ENCODE measurements at places on chromosomes 6 and 20.

- DNase-seq = no peak
Measured at GRCh38 chr6:79869184-79869583, 78.2 kb downstream of the ELOVL4 start.

- DNase-seq = no peak
Measured at GRCh38 chr6:42530296-42530695, 33.5 kb upstream of the UBR2 start.

- DNase-seq = no peak
Measured at GRCh38 chr6:81075974-81076373, 676.5 kb downstream of the TENT5A start.

DNA sequence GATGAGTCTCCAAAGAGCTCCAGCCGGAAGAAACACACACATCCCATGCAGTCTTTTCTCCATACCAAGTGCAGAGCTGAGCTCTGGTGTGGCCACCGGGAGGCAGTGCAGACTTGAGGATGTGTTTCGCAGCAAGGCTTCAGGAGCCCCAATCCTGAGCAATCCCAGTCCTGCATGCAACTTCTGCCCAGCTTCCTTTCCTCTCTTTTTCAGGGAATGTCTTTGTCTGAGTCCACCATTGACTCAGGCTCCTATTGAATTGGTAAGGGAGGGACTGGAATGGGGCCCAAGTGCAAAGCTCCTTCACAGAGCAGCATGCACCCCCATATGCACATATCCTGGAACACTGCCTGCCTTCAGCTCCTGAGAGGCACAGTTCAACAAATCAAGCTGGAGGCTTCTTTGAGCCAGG, 50.5 kb upstream of the ASIP start:
- DNase-seq = no peak

DNA sequence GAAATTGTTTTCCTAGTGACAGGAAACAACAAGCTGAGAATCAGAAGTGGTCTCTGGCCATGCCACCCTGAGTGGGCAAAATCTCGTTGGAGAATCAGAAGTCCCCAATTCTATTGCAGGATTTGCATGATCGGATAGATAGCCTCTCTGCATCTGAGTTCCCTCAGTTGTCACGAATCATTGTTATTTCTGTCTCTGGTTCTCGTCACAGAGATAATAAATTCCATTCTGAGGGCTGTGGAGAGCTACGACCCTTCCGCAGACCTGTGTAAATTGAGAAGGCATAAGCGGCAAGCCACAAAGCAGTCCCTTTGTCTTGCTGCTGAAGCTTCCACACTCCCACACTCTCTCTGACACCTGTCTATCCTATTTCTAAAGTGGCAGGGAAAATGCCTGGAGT, 102.4 kb upstream of the CNR1 start:
- no peak for DNase-seq

- DNase-seq = no peak
Measured at GRCh38 chr6:159252955-159253508, 83.8 kb downstream of the FNDC1 start.

DNA sequence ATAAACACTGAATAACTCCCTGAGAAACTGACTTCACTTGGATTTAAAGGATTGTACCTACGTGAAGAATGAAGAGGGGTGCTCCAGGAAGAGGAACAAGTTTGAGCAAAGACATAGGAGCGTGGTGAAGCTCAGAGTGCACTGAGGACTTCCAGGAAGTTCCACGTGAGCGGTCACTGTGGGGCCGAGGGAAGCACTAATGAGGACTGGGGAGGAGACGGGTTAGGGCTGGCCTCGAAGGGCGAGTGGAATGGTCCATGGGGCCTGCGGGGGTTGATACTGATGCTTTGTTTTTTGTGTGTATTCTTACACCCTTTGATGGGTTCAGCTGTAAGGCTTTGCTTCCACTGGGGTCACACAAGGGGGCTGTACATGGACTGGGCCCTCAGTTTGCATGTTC, 91.9 kb downstream of the CDH4 start:
- no peak for DNase-seq

DNA sequence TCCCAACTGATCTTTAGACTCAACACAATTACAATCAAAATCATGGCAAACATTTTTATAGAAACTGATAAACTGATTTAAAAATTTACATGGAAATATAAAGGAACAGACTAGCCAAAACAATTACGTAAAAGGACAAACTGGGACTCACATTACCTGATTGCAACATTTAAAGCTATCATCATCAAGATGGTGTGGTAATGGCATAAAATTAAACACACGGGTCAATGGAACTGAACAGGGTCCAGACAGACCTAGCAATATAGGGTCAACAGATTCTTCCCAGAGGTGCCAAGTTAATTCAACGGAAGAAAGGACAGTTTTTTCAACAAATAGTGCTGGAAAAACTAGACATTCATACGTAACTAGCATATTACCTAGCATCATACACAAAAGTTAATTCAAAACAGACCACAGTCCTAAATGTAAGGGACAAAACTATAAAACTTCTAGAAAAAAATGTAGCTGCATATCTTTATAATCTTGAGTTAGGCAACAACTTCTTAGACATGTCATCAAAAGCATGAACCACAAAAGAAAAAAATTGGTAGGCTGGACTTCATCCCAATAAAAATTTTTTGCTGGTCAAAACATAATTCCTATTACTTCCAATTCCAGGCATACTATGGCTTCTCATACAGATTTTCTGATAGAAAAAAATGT, 147.4 kb upstream of the BEND6 start:
- no peak for DNase-seq

- DNase-seq = no peak
Measured at GRCh38 chr6:109197061-109197460, 101.8 kb downstream of the CEP57L1 start.

- DNase-seq = no peak
Measured at GRCh38 chr20:1893721-1894470, 1.3 kb upstream of the SIRPA start.

DNA sequence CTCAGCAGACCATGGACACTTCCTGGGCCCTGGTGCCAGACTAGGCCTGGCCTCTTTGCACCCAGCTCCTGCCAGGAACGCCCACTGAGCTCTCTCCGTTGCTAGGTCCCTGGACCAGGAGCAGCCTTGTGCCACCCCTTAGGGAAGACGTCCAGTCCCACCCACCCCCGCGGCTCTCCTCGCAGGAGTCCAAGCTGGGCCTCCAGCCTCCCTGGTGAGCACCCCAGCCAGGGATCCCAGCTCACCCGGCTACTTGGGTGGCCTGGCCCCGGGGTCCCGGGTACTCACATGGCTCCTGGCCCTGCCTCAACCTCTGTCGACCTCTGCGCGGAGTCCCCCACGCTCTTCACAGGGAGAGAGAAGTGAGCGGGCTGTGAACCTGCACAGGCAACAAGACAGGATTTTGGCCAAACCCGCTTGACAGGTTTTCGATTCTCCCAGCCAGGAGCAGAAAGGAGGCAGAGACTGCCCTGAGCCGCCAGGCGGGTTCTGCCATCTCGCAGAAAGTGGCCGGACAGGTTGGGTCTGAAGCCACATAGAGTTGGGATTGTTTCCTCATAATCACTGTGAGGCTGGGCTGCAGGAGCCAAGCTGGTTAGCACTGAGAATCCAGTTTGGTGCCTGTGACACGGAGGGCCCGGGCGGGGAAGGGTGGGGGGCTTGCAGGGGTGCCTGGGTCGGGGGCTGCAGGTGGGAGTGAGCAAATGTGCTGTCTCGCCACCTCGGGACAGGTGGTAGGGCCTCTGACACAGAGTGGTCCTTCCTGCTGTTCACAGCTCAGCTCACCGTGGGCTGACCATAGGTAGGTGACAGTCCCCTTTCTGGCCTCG, at the start of gene RBBP8NL:
TSS of gene RBBP8NL (minus strand) at position 368 of the 830 bp plus-strand sequence. CDS start 7,892 bp downstream, outside the sequence.
- no peak for DNase-seq

DNA sequence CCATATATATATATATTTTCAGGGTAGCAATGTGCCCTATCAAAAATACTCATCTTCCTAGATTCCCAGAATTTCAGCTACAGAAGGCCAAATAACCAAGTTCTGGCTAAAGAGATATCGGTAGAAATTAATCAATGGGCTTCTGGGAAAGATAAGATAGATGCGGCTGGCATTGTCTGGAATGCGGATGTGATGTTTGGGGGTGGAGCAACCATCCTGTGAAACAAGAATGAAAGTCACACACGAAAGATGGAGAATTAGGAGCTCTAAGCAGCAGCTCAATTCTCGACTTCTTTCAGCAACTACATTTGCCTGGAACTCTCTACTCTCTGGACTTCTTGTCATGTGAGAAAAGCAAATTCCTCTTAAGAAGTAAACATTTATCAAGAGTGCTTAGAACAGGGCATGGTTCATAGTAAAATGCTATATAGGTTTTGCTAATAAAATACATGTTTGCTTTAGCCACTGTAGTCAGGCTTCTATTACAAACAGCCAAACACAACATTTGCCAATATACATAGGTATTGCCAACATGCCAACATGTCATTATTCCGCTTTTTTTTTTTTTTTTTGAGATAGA, 90.8 kb downstream of the CLIC5 start:
- DNase-seq = no peak

DNA sequence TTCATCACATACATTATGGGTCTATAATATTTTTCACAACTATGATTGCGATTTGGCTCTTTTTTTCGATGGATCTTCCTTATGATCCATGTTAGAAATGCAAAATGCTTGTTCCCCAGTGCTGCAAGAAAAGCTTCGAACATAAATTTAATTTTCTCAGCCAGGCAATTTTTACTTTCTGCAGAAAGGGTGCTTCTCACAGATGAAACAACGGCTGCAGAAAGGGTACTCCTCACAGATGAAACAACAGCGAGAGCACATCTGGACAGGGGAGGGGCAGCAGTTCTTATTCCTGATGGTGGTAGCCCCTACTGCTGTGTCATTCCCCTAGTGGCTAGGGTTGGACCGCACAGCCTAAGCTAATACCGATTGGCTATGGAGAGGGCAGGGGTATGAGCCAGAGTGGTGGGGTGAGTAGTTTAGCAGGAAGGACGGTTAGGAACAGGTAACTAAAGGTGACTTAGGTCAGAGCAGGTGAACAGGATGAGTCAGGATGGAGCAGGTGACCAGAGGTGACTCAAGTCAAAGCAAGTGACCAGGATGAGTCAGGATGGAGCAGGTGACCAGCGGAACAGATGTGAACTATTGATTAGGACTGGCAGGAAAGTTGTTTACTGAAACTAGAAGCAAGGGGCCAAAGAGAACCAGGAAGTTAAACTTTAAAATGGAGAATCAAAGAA, 13.4 kb upstream of the TREML4 start:
- no peak for DNase-seq

DNA sequence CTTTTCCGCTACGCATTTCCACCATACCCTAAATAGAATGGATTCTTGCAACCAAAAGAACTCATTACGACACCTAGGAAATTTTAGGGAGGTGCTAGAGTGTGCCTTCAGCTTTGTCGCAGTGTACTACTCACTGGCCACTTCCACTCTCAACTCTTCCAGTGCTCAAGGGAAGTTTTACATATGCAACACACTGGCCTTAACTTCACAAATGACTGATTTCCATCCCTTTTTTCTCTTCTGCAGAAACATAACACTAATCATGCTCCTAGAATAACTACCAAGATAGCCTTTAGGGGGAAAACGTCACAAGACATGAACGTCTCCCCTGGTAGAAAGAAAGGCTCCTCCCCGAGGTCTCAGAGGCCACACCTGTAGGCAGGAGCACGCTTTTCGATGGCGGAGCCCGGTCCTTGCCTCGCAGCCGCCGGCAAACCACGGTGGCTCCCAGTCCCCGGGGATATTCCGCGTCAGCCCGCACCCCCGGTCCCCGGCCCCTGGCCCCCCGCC, 584 bp downstream of the LYRM4 start:
- DNase-seq = peak; percentile 70

GRCh38 chr20:52190437-52191131, 995 bp downstream of the ZFP64 start:
- DNase-seq = no peak

DNA sequence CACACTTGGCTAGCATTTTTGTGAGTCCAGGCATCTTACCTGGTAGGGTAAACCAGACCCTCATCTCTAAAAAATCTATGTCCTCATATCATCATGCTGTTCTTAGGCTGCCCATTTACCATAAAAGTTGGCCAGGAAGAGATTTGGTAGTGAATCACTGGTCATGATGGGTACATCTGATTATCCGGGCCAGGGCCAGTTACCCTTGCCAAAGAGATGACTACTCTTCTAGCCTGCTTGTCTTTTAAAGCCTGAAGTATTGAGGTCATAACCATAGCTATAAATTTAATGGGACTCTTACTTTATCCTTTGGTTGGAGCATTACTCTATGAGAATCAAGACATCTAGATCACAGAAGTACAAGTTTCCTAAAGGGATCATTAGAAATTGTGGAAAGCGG, 276.8 kb downstream of the TENT5A start:
- DNase-seq = no peak

DNA sequence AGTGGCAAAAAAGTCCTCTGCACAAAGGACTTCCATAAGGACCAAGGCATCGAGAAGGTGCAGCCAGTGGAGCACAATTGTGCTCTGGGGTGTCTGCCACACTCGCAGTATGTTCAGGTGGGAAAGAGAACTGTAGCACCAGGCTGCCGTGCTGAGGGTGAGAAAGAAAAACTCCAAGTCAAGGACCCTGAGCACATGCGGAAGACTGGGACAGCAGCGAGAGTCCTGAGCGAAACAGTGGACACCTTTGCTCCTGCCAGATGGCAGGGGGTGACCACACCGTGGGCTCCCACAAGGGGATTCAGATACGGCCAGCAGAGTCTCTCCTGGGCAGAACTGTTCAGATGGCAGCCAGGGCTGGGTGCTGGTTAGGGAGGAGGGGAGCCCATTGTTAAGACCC, 73.6 kb downstream of the POPDC3 start:
- no peak for DNase-seq

GRCh38 chr6:12472601-12473038, 182.5 kb downstream of the EDN1 start:
- DNase-seq = no peak

- no peak for DNase-seq
Measured at GRCh38 chr6:24385536-24386269, 17.0 kb upstream of the MRS2 start.

DNA sequence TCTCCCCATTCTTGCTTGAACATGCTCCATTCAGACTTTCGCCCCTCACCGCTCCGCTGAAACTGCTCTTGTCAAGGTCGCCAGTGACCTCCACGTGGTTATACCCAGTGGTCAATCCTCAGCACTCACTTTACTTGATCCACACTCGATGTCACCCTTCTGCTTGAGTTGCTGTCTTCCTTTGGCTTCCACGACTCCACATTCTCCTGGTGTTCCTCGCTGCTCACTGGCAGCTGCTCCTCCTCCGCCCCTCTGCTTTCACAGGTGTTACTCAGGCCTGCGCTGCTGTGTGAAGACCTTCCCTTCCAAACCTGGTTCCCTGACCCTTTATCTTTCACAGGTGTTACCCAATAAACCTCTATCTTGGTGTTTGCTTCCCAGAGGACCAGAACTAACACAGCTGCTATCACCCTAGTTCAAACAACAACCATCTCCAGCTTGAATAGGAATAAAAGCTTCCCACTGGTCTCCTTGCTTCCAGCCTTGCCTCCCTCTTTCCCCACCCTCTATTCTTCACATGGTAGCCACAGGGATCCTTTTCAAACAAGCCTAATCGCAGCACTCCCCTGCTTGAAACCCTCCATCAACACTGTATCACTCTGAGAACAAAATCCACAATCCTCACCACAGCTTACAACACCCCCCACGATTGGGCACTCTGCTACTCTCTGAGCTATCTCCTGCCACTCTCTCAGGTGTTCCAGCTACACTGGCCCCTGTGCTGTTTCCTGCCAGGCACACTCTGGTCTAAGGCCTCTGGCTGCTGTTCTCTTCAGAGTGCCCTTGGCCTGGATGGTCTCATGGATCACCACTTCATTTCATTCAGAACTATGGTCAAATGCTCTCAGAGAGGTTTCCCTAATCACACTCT, 10.7 kb downstream of the PPIL1 start:
- no peak for DNase-seq
